ENCODE measurements at places on chromosomes 4 and X.

- DNase-seq: no peak
These were observed 87.7 kb upstream of the MAP3K15 start for GRCh38 chrX:19602866-19603622.

DNA sequence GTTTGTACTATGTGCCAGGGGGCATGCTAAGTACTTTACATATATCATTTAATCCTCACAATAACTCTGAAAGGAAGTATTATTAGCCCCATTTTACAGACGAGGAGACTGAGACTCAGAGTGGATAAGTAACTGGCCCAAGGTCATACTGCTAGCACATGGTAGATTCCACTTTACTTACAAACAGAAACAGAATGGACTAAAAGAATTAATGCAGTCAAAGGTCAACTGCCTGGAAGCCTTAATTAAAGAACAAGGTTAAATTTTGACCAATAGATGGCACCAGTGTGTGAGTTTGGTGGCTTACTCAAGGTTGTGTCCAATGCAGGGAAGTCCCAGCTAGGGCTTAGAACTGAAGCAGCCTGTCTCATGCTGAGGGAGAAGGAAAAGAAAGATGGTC lies 4.7 kb downstream of the RIPPLY1 start:
- no peak for DNase-seq

DNA sequence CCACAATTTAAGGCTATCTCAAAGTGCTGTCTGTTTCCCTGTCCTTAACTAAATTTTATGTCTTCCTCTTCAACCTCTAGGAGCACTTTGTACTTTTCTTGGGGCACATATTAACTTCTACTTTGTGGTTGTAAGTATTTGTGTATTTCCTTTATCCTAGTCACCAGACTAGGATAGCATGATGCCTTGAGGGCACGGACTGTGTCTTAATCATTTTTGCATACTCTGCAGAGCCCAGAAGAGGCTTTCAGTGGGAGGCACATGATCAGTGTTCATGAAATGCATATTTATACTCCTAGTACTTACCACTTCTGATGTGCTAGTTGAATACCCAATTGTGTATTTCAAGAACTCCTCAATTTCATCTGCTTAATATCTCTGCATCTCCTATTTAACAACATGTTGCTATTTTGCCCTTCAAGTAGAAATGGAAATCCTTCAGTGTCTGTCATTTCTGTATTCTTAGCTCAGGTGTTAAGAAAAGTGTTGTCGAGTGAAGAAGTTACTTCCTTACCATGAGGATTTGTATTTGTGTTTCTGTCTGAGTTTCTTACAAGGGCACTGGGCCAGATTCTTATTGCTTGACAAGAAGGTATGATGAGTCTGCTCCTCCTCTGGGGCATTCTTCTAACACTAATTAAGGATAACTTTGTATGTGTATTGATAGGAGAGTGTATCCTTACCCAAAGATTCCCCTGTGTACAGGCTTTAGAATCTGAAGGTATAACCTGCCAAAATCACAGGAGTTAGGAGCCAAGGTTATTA lies 28.3 kb upstream of the PGRMC2 start:
- DNase-seq: no peak

DNA sequence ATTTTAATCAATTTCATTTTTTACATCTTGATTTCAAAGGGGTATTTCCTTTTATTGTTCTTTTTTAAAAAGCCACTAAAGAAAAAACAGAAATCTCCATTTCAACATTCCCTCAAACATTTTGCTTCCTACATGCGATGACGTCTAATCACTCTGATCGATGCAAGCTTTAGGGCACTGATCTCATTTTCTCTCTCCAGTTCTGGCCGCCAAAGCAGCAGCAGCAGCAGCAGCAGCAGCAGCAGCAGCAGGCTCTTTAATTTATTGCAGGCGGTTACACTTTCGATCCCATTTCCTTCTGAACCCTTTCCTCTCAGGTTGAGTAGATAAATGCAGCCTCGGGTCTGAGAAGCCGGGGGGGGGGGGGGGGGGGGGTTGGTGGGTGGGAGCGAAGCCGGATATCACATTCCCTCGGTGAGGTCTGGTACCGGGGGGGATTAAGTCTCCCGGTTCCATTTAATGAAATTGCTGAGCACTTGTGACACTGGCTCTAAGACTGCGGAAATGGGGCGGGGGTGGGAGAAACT lies 3.4 kb upstream of the PCDH7 start:
- peak; percentile 76 for DNase-seq

- DNase-seq: no peak
These were observed 19.4 kb upstream of the KLHL8 start for GRCh38 chr4:87239821-87240220.

DNA sequence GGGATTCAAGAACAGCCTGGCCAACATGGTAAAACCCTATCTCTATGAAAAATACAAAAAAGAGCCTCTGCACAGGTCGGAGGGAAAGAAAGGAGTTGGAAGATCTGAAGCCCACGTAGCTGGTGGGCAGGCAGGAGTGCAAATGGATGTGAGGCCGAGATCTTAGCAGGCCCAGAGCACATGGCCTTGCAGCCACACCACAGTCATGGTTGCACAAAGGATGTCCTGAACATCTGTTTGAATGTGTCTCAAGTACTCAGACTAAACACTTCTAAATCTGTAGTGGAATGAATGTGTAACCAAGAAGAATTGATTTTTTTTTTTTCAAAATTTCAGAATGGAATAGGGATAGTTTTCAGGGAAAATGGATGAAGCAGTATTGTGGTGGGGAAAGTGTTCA lies 10.8 kb downstream of the CA5B start:
- DNase-seq: no peak

- DNase-seq: no peak
These were observed 43.2 kb downstream of the QDPR start for GRCh38 chr4:17468619-17469221.

GRCh38 chr4:136800248-136800647 lies 732.0 kb downstream of the PCDH18 start:
- DNase-seq: no peak

GRCh38 chr4:166324321-166324720 lies 451.3 kb downstream of the TLL1 start:
- DNase-seq: no peak

GRCh38 chrX:46446727-46447378 lies 98.4 kb downstream of the ZNF674 start:
- peak; percentile 83 for DNase-seq

GRCh38 chr4:74428276-74428675 lies 16.7 kb upstream of the AREG start:
- no peak for DNase-seq

DNA sequence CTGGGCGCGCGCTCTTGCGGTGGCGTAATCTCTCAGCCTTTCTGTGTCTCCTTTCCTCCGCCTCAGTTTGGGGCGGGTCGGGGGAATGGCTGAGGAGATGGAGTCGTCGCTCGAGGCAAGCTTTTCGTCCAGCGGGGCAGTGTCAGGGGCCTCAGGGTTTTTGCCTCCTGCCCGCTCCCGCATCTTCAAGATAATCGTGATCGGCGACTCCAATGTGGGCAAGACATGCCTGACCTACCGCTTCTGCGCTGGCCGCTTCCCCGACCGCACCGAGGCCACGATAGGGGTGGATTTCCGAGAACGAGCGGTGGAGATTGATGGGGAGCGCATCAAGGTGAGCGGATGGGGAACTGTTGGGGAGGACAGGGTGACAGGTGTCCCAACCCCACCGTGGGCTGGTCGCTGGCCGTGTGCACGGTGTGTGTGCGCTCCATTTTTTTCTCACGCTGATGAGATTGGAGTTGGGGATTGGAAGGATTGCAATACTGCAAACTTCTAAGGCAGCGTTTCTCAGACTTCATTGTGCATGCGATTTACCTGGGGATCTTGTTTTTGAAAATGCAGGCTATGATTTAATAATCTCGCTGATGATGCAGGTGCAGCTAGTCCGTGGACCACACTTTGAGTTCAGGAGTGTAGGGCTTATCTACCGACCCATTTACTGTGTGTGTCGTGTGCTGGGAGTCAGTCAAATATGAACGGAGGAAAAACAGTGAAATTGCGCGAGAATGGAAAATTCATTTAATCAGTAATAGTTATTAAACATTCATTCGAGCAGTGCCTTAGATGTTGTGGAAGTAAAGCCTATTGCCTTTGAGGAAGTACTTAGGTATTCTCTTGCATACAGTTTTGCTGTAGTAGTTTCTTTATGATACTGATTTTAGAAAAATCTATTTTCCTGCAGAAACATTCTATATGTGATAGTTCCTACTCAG lies at the start of gene RAB33B:
Gene RAB33B, plus strand, starts transcription at position 11 of the 935 bp plus-strand sequence. Its CDS starts 75 bp downstream, at position 86.
- no peak for DNase-seq

DNA sequence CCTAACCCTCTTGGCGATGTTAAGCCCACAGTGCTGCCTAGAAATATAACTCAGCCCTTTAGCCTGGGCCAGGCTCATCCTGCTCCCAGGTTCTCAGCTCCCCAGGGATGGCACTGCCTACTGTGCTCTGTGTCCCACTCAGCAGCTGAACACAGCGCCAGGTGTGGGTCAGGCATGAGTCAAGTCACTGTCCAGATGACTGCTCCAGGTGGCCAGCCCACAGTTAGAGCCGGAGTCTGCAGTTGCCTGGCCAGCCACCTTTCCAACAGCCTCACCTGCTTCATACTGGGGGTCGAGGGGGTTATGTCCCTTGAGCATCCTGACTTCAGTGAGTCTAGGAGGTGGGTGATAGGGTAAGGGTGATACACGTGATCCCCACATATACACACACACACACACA lies 48.4 kb downstream of the TBC1D14 start:
- DNase-seq: no peak

DNA sequence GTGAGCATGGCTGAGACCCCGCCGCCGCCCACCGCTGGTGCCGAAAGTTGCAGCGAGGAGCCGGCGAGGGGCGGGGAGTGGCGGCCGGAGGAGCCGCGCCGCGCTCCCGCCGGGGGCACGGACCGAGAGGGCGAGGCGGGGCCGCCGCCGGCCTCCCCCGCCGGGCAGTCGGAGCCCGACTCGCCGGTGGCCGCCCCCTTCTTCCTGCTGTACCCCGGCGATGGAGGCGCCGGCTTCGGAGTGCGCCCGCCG lies 16.5 kb downstream of the UTP3 start:
- no peak for DNase-seq

DNA sequence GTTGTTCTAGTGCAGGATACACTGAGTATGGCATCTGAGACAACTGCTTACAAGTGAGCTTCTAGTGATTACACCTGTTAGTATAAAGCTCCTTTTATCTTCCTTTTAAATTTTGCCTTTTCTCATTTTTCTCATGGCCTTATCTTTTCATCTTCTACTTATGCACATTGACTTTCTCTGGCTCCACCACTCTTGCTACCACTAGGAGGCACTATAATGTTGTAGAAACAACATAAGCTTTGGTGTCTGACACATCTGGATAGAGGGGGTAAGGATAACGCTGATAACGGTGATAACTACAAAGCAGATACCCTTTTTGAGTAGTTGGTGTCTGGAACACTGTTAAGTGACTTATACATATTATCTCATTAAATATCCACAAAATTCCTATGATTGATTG lies 187.4 kb upstream of the TEX13C start:
- no peak for DNase-seq

DNA sequence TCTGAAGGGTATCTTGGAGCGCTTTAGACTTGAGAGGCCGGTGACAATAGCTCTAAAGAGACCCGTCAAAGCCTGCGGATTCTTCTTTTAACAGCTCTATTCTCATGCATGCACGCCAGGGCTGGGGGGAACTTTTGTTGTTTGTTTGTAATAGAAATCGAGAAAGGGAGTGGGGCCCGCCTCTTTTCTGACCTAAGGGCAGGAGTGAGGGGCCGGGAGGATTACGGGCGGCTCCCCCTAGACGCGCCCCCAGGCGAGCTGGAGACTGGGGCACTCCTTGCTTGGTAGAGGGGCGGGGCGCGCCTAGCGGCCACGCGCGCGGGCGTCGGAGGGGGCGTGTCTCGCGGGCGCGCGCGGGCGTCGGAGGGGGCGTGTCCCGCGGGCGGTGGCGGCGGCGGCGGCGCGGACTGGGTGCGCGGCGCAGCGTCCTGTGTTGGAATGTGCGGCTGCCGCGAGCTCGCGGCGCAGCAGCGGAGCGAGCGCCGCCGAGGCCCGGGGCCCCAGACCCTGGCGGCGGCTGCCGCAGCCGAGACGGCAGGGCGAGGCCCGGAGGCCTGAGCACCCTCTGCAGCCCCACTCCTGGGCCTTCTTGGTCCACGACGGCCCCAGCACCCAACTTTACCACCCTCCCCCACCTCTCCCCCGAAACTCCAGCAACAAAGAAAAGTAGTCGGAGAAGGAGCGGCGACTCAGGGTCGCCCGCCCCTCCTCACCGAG lies at the start of gene REST:
Gene REST, plus strand, starts transcription at position 412 of the 717 bp plus-strand sequence. CDS start 2,739 bp downstream, outside the sequence.
- DNase-seq: peak; percentile 90

- DNase-seq: no peak
These were observed 8.8 kb downstream of the BCOR start for GRCh38 chrX:40088803-40089540.

- no peak for DNase-seq
These were observed 50.7 kb downstream of the CHST7 start for GRCh38 chrX:46624090-46624786.

DNA sequence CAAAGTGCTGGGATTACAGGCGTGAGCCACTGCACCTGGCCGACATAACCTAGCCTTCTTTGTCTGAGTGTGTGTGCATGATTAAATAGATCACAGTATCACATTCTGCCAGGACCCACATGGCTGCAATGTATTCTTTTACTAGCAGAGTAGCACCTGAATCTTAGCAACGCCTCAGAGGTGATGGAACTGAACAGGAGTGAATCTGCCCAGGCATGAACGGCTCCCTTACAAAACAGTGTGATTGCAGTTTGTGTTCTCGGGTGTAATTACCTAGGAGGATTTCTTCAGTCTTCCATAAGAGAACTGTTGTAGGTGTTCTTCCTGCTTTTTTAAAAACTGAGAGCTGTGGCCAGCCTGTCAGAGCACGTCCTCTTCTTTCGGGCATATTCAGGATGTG lies 122.7 kb upstream of the STS start:
- DNase-seq: no peak

DNA sequence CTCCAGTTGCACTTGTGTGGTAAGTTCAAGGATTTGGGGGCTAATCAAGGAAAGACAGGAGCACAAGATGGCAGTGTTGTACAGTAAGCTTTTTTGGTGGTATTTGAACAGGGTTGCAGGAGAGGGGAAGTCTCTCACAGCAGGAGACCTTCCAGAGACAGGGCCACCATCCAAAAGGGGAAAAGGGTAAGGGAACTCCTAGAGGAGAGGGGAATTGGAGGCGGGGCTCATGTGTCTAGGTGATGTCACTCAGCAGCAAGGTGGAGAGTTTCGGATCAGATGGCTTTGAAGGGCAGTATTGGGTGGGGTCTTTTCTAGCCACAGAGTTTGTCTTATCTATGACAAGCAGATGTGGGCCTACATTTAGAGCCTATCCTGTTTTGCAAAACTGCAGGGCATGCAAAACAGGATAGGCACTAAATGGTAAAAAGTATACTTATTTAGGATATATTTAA lies 13.4 kb upstream of the RNF175 start:
- no peak for DNase-seq

DNA sequence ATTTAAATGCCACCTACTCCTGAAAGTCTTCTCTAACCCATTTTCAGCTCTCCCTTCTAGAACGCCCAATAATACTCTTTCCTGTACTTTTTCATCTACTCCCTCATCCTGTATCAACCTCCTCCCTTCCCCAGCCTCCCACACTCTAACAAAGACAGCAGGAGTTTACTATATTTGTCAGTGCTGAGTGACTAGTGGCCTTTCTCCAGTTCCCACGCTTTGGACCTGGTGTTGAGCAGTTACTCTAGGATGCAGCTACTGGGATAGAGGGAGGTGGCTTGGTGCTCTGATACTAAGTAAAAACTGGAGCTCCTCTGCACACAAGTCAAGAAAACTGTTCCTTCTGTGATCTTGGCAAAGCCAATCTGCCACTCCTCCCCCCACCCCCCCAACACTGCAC lies 36.1 kb upstream of the KLHL13 start:
- DNase-seq: no peak

Data from left forelimb (tissue), 1 donor.